CD4-positive, alpha-beta T cell treated with Interleukin-21 for 1 hour (primary cell): ENCODE measurements at places on chromosomes 5 and 9.
A peak's percentile ranks its signal among the peaks of the same experiment; 100 is the strongest.

- no peak for DNase-seq
These were observed 64.2 kb downstream of the SLC44A1 start for GRCh38 chr9:105308461-105309341.

GRCh38 chr5:79567926-79568549, 44.2 kb upstream of the TENT2 start:
- DNase-seq: no peak

- DNase-seq: no peak
These were observed 34.3 kb downstream of the NIPAL4 start for GRCh38 chr5:157494178-157494832.

GRCh38 chr9:100083448-100084127, 15.2 kb downstream of the ERP44 start:
- no peak for DNase-seq

GRCh38 chr5:172685091-172685490, 44.0 kb downstream of the NEURL1B start:
- DNase-seq: no peak

- DNase-seq: no peak
These were observed 5.1 kb downstream of the TTC23L start for GRCh38 chr5:34844106-34844505.

DNA sequence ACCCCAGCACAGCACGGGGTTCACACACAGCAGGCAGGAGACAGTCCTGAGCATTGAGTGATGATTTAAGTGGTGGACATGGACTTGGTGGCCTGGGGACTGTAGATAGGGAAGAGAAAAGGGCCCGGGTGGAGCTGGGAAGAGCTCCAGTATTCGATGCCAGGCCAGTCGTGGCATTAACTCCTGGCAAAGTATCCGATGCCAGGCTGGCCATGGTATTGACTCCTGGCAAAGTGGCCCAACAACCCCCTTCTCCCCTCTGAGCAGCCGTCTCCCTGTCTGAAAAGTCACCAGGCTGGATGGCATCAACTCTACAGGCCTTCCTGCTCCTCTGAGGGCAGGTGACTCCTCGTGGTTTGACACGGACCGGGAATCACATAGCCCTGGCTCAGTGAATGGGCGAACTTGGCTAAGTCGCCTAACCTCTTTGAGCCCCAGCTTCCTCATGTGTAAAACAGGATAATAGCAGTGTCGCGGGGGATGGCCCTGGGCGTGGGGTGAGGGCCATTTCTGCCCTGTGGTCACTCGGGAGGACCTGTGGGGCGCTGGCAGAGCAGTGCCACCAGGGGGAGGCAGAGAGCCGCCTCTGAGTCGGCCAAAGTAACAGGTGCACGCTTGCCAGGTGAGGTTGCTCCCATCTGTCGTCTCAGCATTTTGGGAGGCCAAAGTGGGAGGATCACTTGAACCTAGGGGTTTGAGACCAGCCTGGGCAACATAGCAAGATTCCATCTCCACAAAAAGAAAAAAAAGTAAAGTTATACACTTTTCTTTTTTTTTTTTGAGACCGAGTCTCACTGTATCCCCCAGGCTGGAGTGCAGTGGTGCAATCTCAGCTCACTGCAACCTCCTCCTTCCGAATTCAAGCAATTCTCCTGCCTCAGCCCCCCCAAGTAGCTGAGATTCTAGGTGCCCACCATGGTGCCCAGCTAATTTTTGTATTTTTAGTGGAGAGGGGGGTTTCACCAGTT, 5.7 kb upstream of the SEC16A start:
- DNase-seq: peak; percentile 77

GRCh38 chr9:18676525-18676924, 202.6 kb downstream of the ADAMTSL1 start:
- no peak for DNase-seq

DNA sequence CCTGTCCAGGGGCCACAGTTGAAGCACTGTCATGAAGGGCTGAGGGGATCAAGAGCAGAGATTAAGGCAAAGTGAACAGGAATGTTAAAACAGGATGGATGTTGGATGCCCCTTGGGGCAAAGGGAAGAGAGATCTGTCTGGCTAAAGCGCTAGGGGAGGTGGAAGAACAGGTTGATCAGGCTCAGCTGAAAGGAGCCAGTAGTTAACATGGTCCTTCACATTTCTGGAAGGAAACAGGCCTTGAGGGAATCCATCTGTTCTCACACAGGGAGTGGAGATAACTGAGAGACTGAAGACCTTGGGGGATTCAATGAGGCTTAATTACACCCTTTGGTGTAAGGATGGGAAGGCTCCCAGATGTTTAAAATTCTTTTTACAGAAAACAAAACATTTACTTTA, 5.8 kb downstream of the HAPLN1 start:
- no peak for DNase-seq

DNA sequence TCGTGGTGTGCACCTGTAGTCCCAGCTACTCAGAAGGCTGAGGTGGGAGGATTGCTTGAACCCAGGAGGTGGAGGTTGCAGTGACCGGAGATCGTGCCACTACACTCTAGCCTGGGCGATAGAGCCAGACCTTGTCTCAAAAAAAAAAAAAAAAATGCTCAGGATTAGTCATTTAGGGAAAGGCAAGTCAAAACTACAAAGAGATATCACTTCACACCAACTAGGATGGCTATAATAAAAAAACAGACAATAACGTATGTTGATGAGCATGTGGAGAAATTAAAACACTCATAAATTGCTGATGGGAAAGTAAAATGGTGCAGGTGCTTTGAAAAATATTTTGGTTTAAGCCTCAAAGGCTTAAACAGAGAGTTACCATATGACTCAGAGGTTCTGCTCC, 6.3 kb upstream of the ANKRD34B start:
- DNase-seq: no peak

- no peak for DNase-seq
These were observed 670.2 kb downstream of the ACTL7B start for GRCh38 chr9:108185613-108186012.

GRCh38 chr5:6466975-6467567, 18.4 kb downstream of the UBE2QL1 start:
- DNase-seq: no peak

DNA sequence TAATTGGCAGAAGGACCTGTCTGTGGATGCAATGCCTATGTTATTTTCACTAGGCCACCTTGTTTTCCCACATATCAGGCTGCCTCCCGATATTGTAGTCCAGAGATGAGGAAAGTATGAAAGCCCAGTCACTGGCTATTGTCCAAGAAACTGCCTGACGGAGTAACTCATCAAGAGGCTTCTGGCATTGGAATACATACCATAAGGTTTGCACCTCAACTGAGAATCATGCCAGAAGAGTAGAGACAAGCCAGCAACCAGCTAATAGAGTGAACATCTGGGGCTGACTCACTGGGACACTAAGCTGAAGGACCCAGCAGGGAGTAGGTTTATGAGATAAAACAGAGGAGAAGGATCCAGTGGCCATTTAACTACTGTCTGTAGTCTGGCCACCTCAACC, 137.2 kb upstream of the FST start:
- no peak for DNase-seq

- no peak for DNase-seq
These were observed 682.8 kb upstream of the WWC1 start for GRCh38 chr5:167608390-167609272.

GRCh38 chr5:53877243-53877642, 316.8 kb downstream of the NDUFS4 start:
- DNase-seq: no peak

- DNase-seq: no peak
These were observed 61.1 kb upstream of the SV2C start for GRCh38 chr5:76021936-76022584.

GRCh38 chr5:164358531-164359259, 853.3 kb downstream of the MAT2B start:
- DNase-seq: no peak

DNA sequence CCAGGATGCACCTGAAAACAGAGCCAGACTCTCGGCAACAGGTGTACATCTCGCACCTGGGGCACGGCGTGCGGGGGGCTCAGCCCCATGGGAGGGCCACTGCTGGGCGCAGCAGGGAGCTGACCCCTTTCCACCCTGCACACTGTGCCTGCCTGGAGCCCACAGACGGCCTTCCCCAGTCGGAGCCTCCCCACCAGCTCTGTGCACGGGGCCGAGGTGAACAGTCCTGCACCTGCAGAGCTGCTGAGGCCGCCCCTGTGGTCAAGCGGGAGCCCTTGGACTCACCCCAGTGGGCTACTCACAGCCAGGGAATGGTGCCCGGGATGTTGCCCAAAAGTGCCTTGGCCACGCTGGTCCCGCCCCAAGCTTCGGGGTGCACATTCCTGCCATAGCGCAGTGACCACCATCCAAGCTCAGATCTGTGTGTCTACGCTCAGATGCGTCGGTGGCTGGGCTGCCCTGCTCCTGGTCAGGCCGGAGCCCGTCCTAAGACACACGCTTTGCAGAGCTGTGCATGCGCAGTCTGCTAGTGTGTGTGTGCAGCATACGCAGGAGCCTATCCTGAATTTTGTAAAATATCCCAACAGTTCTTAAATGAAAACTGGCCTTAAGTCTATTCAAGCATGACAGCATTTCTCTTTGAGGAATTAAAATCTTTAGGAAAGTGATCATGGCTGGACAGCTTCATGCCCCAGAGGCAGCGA, 8.4 kb upstream of the EXOC3 start:
- DNase-seq: no peak

GRCh38 chr9:129887334-129888292, 52.4 kb downstream of the USP20 start:
- peak; percentile 86 for DNase-seq

- DNase-seq: no peak
These were observed 3.3 kb upstream of the PURA start for GRCh38 chr5:140110646-140110957.

DNA sequence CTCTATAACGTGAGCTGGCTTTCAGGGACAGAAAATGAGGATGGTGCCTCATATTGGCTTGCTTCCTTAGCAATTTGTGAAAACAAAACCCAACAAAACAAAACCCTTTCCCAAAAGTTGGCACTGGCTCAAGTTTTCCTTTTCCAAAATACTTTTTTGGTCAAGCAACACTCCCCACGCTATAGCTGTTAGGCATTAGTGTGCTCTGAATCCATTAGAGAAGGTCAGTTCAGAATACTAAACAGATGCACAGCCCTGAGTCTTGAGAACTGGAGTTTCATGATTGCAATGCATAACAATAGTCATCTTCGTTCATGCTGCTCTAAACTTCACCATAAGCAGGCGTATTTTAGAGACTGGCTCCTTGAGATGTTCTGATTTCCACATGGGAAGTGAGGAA, 172.0 kb upstream of the KLF9 start:
- no peak for DNase-seq

GRCh38 chr5:145723516-145723915, 111.6 kb downstream of the PRELID2 start:
- DNase-seq: no peak

GRCh38 chr5:118791926-118792734, 196.2 kb downstream of the DTWD2 start:
- peak; percentile 23 for DNase-seq

- DNase-seq: no peak
These were observed 624.2 kb upstream of the ZNF608 start for GRCh38 chr5:125370461-125371205.

GRCh38 chr9:135501261-135502167, 1.0 kb downstream of the MRPS2 start:
- peak; percentile 45 for DNase-seq

DNA sequence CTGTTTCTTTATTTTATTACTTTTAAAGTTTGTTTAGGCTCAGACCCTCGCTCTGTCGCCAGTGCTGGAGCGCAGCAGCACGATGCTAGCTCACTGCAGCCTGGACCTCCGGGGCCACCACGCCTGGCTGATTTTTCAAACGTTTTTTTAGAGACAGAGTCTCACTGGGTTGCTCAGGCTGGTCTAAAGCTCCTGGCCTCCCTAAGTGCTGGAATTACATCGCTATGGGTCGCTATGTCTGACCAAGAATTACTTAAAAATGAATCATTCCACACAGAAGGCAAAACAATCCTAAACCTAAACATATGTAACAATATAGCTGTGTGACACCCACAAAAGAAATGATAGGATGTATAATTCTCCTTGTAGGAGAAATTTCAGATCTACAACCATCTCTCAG, 86.9 kb upstream of the SIMC1 start:
- DNase-seq: no peak

DNA sequence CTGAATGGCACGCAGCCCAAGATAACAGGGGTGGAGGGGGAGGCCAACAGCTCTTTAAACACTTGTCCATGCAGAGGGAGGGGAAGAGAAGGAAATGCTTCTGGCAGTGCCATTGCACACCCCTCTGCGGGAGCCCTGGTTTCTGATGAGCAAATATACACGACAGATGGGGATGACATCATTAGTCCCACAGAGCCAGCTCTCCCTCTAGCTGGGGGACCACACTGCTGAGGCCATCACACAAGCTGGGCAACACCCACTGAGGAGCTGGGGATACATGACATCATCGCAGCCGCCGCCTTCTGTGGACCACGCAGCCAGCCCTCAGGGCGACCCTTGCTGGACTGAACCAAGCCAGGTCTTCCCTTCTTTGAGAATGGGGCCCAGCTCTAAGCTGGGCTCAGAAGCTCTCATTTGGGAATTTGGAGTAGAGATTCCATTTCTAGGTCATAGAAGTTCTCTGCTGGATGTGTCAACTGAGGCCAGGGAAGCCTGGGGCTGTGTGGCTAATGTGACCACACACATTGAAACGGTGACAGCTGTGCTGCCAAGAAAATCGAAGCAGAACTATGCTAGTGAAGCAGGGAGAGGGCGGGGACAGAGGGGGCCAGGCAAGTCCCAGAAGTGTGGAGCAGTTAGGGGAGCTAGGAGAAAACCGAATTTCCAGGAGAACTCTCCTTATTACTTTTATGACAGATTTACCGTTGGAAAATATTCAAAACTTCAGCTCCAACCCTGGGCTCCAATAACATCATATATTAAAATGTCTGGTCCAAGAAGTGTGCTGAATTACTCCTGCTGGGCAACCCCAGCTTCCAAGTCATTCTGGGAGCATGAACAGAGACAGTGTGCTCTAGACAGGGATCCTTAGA, 79.5 kb downstream of the PRRT1B start:
- no peak for DNase-seq

GRCh38 chr9:86262492-86262891, 3.0 kb upstream of the C9orf153 start:
- DNase-seq: no peak

GRCh38 chr9:127489471-127490115, 38.3 kb downstream of the LRSAM1 start:
- no peak for DNase-seq

DNA sequence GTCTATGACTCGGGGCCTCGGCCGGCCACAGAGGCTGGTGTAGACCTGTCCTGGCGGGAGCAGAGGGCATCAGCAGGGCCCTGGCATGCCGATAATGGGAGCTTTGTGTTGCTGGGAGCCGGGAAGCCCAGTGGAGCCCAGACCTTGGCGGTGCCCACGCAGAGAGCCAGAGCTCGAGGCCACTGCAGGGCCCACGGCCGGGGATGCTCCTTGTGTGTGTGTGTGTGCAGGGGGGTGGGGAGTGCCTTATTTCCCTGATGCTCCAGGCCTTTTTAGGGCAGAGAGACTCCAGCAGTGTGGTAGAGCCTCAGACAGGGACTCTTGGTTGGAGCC, 5.4 kb upstream of the SLC6A18 start:
- DNase-seq: no peak
